ENCODE measurements at places on chromosomes 3 and 15. TPM values are rescaled to one million over a fixed set of nuclear protein-coding genes. Genes with fewer than 3 reads are reported as not detected.

DNA sequence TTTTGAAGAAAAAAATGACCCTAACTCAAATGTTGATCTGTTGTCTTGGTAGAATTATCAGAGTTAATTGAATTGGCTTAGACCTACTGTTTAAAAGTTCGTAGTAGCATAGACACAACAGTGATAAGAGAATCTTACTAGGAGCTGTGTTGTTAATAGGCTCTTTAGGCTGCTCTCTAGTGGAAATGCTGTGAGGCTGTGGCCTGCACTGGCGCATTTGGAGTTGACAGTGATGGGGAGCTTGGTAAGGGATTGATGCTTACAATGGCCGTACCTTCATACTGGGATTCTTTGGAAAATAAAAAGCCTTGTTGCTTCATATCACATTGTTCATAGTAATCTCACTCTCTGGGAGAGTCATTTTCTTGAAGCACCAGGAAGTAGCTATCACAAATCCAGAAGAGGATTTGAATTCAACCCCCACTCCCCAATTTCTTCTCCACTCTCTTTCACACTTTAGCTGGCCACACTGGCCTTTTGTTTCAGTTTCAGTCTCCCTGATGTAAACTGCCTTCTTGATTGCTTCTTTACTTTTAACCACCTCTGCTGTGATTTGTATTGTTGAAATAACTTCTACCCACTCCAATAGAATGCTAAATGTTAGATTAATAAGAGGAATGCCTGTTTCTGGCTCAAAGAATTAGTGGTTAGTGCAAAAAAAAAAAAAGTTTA lies 56.6 kb downstream of the CEP63 start:
- no peak for DNase-seq

DNA sequence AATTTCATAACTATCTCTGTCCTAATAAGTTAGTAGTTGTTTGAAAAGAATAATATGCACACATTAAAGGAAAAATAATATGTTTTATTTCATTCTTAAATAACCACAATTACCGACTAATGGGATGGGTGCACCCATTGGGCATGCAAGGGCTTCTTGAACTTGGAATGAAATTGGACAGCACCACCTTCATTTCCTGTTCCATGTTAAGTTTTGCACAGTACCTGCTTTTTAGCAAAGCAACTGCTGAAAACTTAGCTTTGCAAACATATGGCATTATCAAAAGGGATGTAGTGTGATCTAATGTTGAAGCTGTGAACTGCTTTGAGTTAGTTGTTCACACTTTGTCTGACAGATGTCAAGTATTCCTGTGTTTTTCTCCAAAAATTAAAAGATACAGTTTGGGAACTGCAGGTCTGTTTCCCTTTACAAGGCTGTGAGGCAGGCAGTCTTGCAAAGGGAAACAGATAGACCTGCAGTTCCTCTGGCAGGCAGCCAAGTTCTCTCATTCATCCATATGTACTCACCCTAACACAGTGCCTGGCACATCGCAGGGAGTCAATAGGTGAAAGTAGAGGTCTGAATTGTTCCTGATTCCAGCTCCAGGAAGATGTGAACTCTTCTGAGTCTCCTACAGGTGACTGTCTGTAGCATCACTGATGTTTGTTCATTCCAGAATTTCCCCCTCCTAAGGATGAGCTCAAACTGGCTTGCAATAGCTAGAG lies 64.3 kb upstream of the GOLGA8B start:
- no peak for DNase-seq

A4GNT gene
- total RNA-seq = not detected

ZNF502 gene
- 2.3 TPM for total RNA-seq

GRCh38 chr3:113441051-113441770 lies at the start of gene CFAP44:
Gene CFAP44, minus strand, starts transcription at chr3:113441493. Its CDS starts 7,829 bp downstream, at chr3:113433664.
- peak; percentile 45 for DNase-seq

SAMD7 gene
- not detected for total RNA-seq

DNA sequence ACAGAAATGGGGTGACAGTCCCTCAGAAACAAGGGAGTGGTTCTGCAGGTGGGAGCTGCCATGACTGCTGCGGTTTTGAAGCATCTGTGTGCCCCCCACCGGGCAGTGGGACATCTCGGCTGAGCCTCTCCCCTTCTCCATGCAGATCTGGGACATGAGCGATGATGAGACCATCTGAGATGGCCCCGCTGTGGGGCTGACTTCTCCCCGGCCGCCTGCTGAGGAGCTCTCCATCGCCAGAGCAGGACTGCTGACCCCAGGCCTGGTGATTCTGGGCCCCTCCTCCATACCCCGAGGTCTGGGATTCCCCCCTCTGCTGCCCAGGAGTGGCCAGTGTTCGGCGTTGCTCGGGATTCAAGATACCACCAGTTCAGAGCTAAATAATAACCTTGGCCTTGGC lies 89.0 kb downstream of the VGLL4 start:
- DNase-seq = no peak

DNA sequence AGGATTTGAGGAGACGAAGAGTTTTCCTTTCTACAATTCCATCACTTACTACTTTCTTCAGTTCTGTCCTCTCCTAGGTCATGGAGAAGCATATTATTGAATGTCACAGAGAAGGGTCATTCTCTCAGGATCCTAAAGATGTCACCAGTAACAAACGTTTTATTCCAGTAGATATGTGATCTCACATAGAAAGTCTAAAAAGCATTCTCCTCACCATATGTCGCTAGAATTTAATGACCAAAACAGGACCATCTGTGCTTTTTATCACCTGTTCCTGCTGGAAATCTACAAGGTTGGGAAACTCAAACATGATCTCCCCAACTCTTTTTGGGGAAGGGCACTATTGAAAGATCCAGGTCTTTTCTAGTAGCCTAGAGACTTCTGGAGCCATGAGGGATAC lies 24.0 kb upstream of the FRMD5 start:
- DNase-seq = no peak

EXD1 gene
- not detected for total RNA-seq

COX5A gene
- total RNA-seq = 291 TPM

GRCh38 chr3:179949412-179949811 lies 87.3 kb downstream of the PEX5L start:
- no peak for DNase-seq

DNA sequence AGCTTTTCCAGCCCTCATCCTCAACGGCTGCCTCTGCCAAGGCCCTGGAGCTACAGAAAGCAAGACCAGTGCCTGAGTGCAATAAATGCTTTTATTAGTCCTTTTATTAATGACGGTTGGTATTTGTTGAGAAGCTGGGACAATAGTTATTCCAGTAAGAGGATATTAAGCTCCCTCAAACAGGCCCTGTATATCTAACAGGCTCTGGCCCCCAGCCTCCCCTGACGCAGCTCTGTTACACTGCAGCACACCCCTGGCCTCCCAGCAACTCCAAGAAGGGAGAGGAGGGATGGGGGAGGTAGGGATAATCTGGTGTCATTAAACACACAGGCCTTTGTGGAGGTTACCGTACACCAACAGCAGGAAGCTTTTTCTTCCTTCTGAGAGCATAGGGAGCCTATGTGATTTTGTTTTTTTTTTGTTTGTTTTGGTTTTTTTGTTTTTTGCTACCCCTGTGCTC lies 30.8 kb upstream of the MAGEF1 start:
- DNase-seq = no peak

DNA sequence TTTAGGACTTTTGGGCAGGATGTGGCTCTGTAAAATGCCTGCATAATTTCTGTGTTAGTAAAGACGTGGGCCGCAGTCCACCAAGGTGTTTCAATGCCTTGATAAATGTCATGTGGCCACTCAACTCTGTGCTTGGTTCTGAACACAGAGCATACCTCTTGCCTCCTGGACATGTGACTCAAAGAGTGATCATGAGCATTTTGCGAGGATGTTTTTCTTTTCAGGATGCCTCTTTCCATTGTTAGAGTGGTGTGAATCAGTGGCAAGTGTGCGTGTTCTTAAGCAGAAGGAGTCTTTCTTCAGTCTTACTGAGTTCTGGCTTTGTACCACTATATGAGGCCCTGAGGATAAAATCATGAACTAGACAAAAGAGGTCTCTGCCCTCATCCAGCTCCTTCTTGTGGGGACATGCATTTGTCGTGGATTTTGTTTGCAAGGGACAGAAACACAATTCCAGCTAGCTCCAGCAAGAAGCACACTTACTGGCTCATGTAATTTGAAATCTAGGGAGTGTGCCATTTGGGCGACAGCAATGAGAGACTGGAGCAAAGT lies 363.4 kb downstream of the LRTM1 start:
- DNase-seq = no peak

GRCh38 chr3:45993421-45994027 lies 2.1 kb downstream of the FYCO1 start:
- peak; percentile 46 for DNase-seq

ALPK3 gene
- total RNA-seq = 0.11 TPM

SPINT1 gene
- 10.8 TPM for total RNA-seq

- no peak for DNase-seq
Observed at GRCh38 chr3:119401503-119402440, 61.6 kb downstream of the TMEM39A start.

- DNase-seq = no peak
Observed at GRCh38 chr3:64559588-64559987, 128.2 kb downstream of the ADAMTS9 start.

DNA sequence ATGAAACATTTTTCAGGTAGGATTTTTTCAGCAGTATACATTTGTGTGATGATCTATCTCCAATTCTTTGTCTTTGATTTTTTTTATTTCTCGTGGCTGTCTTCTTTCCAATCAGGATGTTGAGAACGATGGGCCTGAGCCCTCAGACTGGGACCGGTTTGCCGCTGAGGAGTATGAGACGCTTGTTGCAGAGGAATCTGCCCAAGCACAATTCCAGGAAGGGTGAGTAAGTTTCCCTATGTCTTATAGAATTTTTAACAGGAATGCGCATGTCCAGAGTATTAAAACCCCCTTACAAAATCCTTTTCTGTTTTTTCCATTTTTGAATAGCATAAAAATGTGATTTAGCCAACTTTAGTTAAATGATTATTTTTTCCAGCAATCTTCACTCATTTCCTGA lies 90.0 kb downstream of the MSL2 start:
- no peak for DNase-seq

KCNH8 gene
- not detected for total RNA-seq

GRCh38 chr3:133991637-133992036 lies 38.1 kb downstream of the SLCO2A1 start:
- DNase-seq = no peak

DNA sequence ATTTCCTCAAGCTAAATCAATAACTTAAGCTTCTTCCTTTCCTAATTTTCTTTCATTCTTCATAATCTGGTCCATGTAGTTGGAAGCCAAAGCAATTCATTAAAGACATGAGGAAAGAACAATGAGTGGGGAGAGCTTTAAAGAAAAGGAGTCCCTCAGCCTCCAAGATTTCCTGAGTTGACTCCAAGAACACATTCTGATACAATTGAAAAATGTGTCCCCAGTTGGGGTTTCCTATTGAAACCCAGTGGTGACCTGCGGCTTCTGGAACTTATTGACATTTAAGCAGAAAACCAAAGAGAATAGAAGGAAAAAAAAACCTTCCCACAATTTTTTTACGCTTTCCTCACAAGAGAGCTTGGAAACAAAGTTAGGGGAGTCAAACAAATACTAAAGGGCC lies 37.0 kb downstream of the ATP8B4 start:
- no peak for DNase-seq

- DNase-seq = no peak
Observed at GRCh38 chr3:183310936-183311335, 57.9 kb downstream of the B3GNT5 start.

DNA sequence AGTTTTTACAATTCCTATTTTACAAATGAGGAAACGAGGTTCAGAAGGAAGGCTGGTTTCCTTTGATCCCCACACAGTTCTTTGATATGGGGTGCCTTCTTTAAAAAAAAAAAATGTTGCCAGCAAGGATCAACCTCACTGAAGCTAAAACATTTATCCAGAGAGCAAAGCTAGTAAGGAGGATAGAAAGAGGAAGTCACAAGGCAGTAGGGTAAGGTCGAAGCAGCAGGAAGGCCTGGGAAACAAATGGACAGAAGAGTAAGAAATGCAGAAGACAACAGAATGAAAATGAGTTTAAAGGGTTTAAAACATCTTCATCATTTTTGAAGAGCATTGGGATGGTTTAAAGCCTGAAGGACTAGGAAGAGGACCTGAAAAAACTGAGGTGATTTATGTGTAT lies 30.6 kb upstream of the CP start:
- no peak for DNase-seq

DNA sequence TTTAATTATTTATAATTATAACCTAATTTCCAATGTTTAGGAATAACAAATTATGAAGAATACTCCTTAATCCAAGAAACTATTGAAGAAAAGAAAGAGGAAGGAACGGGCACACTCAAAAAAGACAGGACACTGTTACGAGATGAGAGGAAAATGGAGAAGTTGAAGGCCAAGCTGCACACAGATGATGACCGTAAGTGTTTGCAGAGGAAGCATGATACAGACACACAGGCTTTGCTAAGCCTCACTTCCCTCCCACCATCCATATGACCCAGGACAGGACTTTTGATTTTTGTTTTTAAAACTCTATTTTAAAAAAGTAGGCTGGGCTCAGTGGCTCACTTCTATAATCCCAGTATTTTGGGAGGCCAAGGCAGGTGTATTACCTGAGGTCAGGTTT lies 389.4 kb upstream of the TPM1 start:
- DNase-seq = no peak

DNA sequence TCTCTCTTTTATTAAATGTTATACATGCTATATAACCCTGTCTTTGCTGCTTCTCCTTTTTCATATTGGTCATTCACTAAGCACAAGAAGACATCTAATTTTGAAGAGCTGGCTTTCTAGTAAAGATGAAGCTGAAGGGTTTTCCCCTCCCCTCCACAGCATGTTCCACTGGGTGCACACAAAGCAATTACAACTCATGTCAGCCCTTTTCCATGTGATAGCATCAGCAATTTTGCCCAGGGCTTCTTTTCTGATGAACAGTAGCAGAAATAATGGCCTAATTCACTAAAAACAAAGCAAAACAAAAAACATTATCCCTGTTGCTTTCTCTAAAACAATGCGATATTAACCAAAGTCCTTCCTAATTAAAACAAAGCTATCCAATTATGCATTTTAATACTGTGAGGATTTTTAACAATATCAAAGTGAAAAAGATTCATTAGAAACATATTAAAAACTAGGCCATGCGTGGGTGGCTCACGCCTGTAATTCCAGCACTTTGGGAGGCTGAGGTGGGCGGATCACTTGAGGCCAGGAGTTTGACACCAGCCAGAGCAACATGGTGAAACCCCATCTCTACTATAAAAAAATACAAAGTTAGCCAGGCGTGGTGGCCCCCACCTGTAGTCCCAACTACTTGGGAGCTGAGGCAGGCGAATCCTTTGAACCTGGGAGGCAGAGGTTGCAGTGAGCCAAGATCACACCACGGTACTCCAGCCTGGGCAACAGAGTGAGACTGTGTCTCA lies 12.2 kb upstream of the PIK3R4 start:
- DNase-seq = no peak

DNA sequence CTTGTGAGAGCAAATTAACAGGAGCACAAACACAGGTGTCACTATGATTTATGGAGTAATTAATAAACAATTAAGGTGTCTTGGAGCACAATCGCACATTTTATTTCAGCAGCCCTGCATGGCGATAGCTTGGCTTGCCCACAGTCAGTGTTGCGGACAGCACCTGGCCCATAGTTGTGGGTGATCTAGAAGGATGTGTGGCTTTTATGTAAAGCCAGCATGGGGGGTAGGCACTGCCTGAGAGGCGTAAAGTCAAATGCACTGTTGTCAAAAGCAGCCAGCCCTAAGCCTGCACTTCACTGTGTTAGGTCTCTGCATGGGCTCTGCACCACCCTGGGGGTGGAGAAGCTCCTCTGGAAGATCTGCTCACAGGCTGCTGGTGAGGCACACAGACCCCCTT lies 177.4 kb upstream of the PPP2R3A start:
- no peak for DNase-seq

- DNase-seq = no peak
Observed at GRCh38 chr3:45535665-45536064, 58.9 kb upstream of the LIMD1 start.

Data from activated T-cell treated with anti-CD3 and anti-CD28 coated beads, Interleukin-2, amount 50 U/mL, for 4 hours (primary cell).